GM04503 (cell line): ENCODE measurements at places on chromosomes 5 and 9.

DNA sequence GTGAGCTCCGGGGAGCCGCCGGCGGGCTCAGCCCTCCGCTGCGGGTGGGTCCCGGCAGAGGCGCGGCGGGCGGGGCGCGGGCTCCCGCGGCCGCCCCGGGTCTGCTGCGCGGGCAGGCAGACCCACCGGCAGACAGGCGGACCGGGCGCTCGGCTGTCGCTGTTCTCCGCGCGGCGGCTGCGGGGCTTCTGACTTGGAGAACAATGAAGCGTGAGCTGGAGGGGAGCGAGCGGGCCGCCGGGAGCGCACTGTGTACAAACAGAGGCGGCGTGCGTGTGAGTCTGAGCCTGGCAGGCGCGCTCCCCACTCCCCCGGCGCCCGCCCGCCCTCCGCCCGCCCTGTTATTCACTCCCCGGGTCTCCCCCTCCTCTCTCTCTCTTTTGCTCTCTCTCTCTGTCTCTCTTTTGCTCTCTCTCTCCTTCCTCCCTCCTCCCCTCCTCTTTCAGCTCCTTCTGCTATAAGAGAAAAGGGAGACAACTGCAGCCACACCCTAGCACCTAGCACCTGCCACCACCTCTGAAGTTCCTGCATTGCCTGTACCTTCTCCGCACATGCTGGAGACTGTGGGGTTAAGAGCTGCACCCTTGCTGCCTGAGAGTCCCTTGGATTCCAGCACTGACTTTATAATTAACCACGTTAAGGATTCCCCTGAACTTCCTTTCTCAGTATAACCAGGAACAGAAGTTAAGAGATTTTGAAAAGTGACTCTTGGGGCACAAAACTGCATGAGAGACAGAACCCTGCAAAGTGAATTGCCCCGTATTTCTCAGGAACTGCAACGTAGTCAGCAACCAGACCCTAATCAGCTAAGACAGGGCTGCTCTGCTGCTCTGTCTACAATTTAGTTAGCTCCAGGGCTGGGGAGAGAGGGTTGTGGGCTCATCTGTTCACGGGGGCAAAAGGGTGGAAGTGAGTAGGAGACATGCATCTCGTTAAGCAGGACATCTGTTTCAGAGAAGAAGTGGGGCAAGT is at the start of gene EDIL3:
Gene EDIL3, minus strand, starts transcription at position 277 of the 972 bp plus-strand sequence. CDS start 506 bp downstream, outside the sequence.
- DNase-seq, result no peak

DNA sequence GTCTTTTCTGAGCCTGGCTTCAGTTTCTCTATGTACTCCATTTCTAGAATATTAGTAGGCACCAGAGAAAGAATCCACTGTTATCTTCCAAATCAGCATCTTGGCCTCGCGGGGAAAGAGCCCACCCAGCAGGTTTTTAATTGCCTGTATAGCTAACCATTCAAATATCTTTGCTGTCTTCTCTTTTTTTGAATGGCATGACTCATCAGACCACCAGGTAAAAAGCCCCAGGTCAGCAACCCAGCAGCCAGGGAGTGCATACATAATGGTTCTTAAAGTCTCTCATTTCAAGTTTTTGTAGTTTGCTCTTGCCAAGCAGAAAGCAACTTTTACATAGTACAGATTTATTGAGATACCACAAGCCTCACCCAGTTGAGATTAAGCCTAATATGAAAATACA is 50.7 kb downstream of the TMEM167A start:
- DNase-seq, result no peak

DNA sequence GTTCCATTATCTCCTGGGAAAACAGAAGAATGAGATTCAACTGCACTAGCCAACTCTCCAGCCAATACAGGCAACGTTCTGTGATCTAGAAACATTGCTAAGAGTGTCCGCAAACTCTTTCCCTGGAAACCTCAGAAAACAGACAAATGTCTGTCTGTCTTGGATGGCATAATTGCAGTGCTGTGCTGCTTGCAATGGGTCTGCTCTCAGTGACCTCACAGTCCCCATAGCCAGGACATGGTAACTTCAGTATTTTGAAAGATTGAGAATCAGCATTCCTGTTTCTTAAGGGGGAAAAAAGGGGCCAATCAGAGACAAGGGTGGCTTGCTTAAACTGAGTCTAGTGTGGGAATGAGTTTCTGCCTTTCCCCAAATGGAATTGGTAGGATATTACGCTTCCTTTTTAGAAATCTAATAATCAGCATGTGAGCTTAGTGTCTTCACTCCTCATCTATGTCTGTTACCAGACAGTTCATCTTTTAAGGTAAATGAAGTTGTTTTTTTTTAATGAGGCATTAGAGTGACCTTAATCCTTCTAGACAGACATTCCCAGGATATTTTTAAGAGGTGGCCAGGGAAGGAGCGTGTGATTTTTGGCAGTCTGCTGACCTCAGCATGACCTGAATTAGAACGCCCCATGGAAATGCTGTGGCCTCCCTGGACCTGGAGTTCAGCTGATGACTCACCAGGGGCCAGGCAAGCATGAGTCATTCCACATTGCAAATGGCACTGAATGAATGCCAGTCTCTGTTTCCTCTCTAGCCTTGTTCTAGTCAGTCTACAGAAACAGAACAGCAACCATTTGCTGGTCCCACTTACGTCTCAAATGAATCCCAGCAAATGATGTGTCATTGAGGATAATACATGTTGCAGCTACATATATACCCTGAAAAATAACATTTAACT is 210.2 kb upstream of the ACTBL2 start:
- DNase-seq, result peak; percentile 78

GRCh38 chr9:112179816-112180215 is 4.7 kb upstream of the SUSD1 start:
- peak; percentile 83 for DNase-seq

DNA sequence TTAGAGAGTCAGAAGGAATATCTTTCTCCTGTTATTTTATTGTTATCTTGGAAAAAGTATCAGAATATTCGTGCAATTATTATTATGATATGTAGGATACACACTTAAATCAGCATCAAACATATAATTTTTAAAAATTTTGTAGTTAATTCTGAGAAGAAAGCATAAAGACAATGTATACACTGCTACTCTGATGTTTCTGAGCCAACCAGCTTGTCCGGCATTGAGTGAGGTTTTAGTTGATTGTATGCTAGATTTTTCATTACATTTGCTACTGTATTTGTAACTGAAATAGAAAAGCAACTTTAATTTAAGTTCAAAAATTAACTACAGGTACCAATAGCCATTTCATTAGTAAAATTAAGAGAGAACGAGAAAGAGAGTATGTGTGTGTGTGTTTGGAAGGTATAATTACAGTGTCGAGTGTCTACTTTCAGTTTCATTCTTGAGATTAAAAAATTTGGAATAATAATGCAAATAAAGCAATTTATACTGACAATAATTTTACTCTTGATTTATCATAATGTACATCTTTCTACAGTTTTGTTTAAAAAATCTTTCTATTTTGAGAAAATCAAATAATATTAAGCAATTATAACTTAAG is 160.4 kb upstream of the CDH12 start:
- DNase-seq, result no peak

- no peak for DNase-seq
These were observed 19.0 kb downstream of the GPR107 start for GRCh38 chr9:130072515-130073235.

GRCh38 chr5:33842456-33842855 is 49.3 kb downstream of the ADAMTS12 start:
- no peak for DNase-seq

GRCh38 chr9:123689701-123690428 is 240.1 kb downstream of the DENND1A start:
- no peak for DNase-seq

DNA sequence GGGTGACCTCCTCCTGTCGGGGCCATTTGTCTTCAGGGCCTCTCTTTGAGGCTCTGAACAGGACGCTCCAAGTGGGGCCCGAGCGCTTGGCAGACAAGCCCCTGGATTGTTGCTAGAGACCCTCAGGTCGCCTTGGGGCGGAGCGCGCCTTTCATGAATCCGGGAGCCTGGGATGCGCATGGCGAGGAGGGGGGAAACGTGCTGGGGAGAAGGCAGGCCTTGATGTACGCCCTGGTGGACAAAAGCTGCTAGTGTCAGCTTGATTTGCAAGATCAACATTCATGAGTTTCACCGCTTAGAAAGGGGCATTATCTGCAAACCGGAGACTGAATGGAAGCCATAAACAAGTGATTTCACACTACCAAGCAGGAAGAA is 226.3 kb downstream of the SMARCA2 start:
- no peak for DNase-seq

DNA sequence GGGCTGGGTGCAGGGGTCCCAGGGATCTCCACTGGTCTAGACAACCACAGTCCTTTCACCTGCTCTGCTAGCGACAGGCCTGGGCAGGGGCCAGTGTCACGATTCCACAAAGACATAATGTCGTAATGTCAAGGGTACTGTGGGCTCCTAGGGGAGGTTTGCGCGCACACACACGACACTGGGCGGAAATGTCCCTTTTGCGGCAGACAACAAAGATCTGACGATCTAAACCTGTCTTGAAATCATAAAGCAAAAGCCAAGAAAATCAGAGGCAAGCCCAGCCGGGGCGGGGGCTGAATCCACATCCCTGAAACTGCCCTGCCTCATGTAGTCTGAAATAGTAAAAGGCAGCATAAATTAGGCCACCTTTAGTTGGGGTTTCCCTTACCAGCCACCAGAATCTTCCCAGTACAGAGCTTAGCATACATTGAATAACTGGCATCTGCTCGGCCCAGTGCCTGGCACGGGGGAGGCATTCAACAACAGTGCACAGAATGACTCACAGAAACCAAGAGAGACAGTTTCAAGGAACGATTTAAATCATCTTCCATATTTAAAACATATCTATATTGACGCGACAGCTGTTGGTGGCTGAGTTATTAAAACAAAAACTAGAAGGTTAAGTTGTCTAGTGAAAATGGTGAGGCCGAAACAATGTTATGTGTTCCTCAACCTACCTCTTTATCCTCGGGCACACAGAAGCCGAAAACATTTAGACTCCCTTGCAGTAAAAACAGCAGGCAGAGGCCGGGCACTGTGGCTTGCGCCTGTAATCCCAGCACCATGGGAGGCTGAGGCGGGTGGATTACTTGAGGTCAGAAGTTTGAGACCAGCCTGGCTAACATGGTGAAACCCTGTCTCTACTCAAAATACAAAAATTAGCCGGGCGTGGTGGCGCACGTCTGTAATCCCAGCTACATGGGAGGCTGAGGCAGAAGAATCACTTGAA is 151.0 kb downstream of the MYO10 start:
- no peak for DNase-seq

- no peak for DNase-seq
These were observed 6.8 kb upstream of the FXN start for GRCh38 chr9:69028754-69029153.

- DNase-seq, result no peak
These were observed 319.5 kb downstream of the PIK3R1 start for GRCh38 chr5:68534956-68535520.

DNA sequence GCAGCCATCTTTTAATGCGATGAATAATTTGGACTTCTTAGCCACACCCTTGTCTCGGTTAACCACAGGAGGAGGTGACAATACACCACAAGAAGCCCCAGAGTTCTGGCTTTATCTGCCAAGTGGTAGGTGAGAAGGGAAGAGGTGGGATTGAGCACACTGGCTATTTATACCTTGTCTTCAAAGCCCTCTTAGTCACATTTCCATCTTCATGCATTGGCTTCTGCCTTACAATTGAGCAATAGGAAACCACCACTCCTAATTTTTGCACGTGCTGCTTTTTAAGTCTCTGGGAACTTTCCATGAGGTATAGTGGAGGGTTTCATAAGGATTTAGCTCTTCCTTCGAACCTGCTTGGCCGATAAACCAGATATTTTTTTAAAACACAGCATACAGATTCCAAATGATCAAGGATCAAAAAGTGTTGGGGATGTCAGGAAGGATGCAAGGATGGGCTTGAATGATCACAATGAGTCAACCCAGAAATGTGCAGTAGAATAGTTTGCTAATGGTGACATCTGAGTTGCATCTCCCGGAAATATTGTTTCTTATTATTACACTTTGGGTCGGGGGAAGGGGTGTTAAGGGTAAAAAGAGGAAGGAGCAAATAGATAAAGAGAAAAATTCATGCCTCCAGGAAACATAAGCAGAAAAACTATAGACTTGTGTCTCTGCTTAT is 25.5 kb downstream of the PLAC8L1 start:
- DNase-seq, result peak; percentile 11

DNA sequence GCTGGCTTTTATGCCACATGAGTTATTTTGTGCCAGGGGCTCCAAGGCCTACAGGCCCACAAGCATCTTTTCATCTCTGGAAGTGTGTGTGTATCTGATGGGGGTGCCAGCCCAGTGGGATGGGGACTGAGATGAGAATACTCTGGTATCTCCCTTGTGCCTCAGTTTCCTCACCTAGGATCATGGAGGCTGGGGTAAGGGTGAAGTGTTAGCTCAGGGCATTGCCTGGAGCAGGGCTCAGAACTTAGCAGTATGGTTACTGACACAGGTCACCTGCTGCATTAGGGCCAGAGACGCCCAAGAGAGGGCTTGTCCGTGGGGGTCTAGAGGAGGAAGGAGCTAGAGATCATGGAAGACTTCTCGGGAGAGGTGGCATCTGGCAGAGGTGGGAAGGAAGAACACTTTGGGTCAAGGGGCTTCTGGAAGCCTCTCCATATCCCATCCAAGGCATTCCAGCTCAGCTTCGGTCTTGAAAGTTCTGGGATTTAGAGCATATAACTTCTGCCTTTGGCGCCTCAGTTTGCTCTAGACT is 742 bp upstream of the WNK2 start:
- DNase-seq, result no peak

GRCh38 chr5:765948-766631 is 18.4 kb downstream of the ZDHHC11B start:
- DNase-seq, result no peak

- no peak for DNase-seq
These were observed 25.7 kb upstream of the ENTREP1 start for GRCh38 chr9:69299315-69299714.

GRCh38 chr9:127201731-127202130 is 62.8 kb upstream of the GARNL3 start:
- DNase-seq, result no peak

DNA sequence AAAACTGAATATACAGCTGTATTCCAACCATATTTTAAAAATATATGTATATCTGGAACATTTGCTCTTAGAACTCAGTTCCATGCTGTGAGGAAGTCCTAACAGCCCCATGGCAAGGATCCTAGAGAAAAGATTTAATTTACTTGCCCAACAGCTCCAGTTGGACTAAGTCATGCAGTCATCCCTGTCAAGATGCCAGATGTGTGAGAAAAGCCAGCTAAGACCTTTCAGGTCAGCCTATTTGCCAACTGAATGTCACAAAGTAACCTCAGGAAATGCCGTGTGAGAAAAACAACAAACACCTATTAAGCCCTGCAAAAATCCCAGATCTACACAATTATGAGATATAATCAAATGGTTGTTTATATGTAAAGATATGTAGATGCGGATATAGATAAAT is 416.3 kb downstream of the NR2F1-AS1 start:
- peak; percentile 69 for DNase-seq
